ENCODE measurements at places on chromosomes 16 and 17. TPM values are rescaled to one million over a fixed set of nuclear protein-coding genes. Genes with fewer than 3 reads are reported as not detected.

The SCIMP gene
- not detected for total RNA-seq

The SLC2A4 gene
- total RNA-seq, result 0.17 TPM

GRCh38 chr16:89064606-89065457 is 28.8 kb upstream of the ACSF3 start:
- H3K27me3 ChIP-seq, result no peaks in the 10 kb centered on the region
- no peak for DNase-seq
- no peak overlapping the region for H3K27ac ChIP-seq
- no peaks in the 10 kb centered on the region for H3K36me3 ChIP-seq

- no peak overlapping the region for H3K27ac ChIP-seq
- H3K4me3 ChIP-seq, result no peak overlapping the region
- no peaks in the 10 kb centered on the region for H3K27me3 ChIP-seq
- H3K4me1 ChIP-seq, result peaks cover 19% of the 10 kb centered on the region
Observed at GRCh38 chr16:2919511-2920255, 8.0 kb downstream of the FLYWCH1 start.

DNA sequence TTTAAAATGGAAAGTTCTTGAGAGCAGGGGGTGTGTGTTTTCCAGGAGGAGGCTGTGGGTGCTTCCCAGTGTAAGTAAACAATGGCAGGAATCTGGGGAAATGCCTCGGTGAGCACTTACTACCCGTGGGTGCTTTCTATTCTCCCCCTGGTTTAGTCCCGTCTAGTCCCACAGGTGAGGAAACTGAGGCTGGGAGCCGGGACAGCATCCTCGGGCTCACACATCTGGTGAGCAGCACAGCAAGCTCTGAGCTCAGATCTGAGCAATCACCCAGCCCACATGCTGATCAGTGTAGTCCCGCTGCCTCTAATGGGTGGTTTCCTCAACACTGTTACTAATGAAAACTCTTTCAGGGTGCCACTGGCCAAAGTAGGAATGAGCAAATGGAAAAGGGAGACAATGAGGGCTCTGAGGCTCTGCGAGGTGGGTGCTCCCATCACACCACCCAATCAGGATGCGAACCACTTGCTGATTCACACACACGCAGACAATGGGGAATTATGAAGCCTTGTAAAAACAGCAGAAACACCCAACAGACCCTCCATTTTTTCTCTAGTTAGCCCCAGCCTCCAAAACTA is 202.6 kb downstream of the PARN start:
- H3K27me3 ChIP-seq, result no peaks in the 10 kb centered on the region
- no peak for DNase-seq
- H3K27ac ChIP-seq, result no peak overlapping the region
- no peaks in the 10 kb centered on the region for H3K4me1 ChIP-seq
- H3K36me3 ChIP-seq, result no peaks in the 10 kb centered on the region
- no peak overlapping the region for H3K4me3 ChIP-seq

GRCh38 chr16:9333469-9333868 is 242.0 kb downstream of the HAPSTR1 start:
- H3K4me1 ChIP-seq, result no peaks in the 10 kb centered on the region
- no peak for DNase-seq
- no peaks in the 10 kb centered on the region for H3K36me3 ChIP-seq
- no peak overlapping the region for H3K4me3 ChIP-seq
- H3K27ac ChIP-seq, result no peak overlapping the region

Measured in activated T-cell treated with anti-CD3 and anti-CD28 coated beads, Interleukin-2, amount 50 U/mL, for 72 hours (primary cell).